ENCODE measurements at places on chromosomes 12 and 14.

- DNase-seq = peak; percentile 63
Observed at GRCh38 chr14:59337141-59337611, 128.0 kb downstream of the GPR135 start.

- peak; percentile 48 for DNase-seq
Observed at GRCh38 chr12:100919116-100919515, 124.5 kb downstream of the ANO4 start.

DNA sequence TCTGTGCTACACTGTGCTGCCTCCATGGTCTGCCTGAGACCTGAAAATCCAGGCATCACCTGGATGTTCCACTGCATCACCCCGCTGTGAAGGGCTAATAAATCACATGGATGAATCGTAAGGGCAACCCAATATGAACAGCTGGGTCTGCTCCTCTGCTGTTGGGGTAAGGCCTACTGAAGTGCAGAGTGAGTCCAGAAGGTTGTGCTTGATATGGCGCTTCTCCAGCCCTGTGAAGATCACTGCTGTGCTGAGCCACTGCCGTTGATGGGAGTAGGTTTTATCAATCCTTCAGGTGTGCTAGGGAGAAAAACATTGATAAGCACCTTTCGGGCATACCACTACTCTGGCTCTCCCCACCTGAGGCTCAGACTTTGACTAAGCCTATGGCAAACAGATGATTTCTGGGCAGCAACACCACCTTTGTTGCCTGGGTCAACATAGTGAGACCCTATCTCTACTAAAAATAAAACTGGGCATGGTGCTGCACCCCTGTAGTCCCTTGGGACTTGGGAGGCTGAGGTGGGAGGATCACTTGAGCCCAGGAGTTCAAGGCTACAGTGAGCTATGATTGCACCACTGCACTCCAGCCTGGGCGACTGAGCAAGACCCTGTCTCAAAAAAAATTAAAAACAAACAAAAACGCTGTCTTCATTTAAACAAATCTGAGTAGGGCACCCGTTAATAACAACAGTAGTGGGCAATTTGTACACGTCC, 1.7 kb downstream of the ACVRL1 start:
- DNase-seq = no peak

DNA sequence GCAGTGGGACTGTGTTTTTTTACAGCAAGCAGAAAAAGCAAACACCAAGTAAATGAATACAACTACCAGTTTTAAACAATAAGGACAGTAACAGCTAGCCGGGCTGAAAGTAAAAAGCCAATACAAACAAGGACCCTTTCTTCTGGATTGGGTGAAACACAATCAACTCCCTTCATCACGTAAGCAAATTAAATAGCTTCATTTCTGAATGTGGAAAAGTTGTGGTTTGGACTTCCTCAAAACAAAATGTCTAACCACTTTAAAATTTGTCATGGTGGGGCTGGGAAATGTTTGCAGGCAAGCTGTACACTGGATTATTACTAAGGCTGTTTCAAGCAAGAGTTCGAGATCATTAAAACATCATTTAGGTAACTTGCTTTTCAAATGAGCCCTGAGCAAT, 47.4 kb downstream of the TCHP start:
- peak; percentile 92 for DNase-seq

- peak; percentile 5 for DNase-seq
Observed at GRCh38 chr14:65940056-65940735, 527.7 kb downstream of the FUT8 start.

GRCh38 chr12:40107803-40108620, 2.1 kb upstream of the SLC2A13 start:
- DNase-seq = no peak

DNA sequence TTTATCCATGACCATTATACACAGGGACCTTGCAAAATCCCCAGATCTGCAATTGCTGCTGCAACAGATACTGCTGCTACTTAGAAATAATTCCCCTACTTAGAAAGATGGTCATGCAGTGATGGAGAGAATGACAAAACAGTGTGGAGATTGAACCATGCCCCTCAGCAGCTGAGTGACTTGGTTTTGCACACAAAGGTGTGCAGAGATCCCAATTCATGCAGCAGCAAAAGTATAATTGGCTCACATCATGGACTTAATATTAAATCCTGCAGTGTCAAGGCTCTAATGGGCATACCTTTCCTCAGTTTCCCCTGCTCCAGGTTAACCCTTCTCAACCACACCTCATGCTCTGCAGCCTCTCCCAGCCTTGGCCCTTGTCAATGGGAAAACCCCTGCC, 3.0 kb upstream of the KRT78 start:
- no peak for DNase-seq

GRCh38 chr12:116040402-116040801, 237.1 kb downstream of the MED13L start:
- peak; percentile 58 for DNase-seq

All from EH (cell line).